Foreskin fibroblast (primary cell): ENCODE measurements at places on chromosomes 7 and 10.

- DNase-seq = no peak
Observed at GRCh38 chr7:87317691-87318245, 27.7 kb upstream of the CROT start.

- DNase-seq = peak; percentile 86
Observed at GRCh38 chr10:102644646-102645387, 538 bp downstream of the TRIM8 start.

GRCh38 chr10:113298616-113299015 is 254.2 kb upstream of the HABP2 start:
- DNase-seq = no peak

GRCh38 chr7:54090652-54091213 is 451.4 kb upstream of the VSTM2A start:
- no peak for DNase-seq

- no peak for DNase-seq
Observed at GRCh38 chr10:43417950-43418768, 9.2 kb upstream of the HNRNPF start.

GRCh38 chr10:12048547-12048946 is 5.9 kb upstream of the UPF2 start:
- no peak for DNase-seq

- no peak for DNase-seq
Observed at GRCh38 chr10:96369890-96370583, 11.2 kb upstream of the OPALIN start.

DNA sequence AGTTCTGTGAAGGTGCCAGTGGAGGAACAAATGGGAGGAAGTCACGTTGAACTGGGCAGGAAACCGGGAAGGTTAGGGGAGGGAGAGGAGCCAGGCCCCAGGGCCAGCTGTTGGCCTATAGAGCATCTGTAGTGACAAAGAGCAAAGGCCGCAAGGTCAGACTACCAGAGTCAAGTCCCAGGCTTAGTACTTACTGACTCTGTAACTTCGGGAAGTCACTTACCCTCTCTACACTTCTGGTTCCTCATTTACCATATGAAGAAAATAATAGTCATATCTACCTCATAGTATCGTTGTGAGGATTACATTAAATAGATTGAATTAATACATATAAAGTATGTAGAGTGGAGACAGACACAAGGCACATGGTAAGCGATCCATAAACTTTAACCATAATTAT is 101.8 kb upstream of the FZD1 start:
- DNase-seq = no peak

DNA sequence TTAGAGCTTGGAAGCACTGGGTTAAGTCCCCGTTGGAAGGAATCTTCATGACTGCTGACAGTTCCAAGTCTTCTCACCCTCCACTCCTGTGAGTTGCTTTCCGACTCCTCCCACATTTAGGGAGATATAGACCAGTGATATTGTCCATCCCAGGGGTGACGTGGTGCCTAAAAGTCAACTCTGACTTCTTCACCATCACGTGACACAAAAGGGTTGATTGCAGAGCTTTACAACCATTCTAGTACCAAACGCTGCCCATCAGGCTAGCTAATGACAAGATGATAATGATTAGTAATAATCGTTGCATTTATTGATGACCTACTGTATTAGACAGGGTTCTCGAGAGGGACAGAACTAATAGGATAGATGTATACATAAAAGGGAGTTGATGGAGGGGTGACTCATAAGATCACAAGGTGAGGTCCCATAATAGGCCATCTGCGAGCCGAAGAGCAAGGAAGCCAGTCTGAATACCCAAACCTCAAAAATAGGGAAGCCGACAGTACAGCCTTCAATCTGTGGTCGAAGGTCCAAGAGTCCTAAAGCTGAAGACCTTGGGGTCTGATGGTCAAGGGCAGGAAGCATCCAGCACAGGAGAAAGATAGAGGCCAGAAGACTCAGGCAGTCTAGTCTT is 85.3 kb upstream of the CARD11 start:
- no peak for DNase-seq

GRCh38 chr7:157612664-157613561 is 276.1 kb downstream of the DNAJB6 start:
- peak; percentile 13 for DNase-seq

- no peak for DNase-seq
Observed at GRCh38 chr10:58963723-58964124, 212.7 kb upstream of the PHYHIPL start.

GRCh38 chr10:60708666-60709065 is 69.6 kb upstream of the CDK1 start:
- DNase-seq = no peak
